ENCODE measurements at places on chromosomes 4 and X.

DNA sequence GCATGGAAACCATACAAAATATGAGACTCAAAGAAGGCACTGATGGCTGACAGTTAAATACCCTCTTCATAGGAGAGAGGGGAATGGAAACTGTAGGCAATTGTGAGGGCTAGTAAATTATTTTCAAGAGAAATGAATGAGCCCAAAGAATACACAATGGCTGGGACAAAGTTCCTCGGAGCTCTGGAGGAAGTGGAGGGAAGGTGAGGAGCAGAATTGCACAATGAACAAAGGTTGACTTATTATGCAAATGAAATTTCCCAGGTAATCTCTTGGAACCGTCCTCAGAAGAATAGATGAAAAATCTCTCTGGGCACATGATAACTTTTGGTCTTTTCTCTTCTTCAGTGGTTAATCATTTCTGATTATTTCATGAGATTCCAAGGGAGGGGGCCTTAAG, 202.6 kb upstream of the VCX start:
- DNase-seq = no peak

DNA sequence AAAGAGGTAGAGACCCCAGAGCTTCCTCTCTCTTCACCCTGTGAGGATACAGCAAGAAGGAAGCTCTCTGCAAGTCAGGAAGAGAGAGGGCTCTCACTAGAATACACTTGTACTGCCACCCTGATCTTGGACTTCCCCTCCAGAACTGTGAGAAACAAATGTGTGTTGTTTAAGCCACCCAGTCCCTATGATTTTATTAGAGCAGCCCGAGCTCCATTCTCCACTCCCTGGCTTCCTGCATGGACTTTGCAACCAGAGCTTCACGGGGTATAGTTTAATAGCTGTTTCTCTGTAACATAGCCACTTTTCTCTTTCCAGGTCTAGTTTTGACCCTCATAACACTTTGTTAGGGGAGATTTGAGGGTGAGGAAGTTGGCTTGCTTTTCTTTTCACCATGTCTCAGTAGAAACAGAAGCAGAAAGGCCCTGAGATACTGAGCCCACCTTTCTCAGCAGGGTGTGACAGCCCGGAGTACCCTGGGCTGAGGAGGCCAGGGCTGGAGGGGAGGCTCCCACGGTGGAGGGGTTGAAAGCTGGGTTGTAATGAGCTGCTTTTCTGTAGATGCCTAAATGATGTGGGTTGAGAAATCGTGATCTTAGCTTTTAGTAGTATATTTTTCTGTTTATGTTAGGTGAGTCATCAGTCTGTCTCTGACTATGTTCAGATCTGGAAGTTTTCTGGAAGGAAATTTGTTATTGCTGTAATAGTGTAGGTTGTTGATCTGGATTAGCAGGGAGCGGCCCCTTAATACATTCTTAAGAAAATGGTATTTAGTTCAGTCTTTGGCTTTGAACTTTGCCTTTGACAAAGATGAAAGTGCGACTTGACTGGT, 118.6 kb downstream of the PTTG2 start:
- DNase-seq = no peak

GRCh38 chr4:150244600-150244999, 166.4 kb downstream of the DCLK2 start:
- DNase-seq = no peak

- no peak for DNase-seq
Observed at GRCh38 chr4:138329506-138330070, 87.4 kb upstream of the SLC7A11 start.

DNA sequence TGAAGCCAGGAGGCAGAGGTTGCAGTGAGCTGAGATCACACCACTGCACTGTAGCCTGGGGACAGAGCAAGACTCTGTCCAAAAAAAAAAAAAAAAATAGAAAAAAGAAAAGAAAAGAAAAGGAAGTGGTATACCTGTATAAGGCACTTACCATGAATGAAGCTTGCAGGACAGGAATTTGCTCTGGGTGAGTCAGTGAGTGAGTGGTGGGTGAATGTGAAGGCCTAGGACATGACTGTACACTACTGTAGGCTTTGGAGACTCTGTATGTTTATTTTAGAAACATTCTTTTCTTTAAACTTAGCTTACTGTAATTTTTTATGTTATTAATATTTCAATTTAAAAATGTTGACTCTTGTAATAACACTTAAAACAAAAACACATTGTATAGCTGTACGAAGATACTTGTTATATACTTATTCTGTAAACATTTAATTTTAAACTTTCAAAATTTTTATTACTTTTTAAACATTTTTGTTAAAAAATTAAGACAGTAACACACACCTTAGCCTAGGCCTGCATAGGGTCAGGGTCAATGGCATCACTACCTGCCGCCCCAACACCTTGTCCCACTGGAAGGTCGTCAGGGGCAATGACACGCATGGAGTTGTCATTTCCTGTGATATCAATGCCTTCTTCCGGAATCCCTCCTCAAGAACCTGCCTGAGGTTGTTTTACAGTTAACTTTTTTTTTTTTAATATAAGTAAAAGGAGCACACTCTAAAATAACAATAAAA, 78.7 kb downstream of the CLNK start:
- DNase-seq = no peak

DNA sequence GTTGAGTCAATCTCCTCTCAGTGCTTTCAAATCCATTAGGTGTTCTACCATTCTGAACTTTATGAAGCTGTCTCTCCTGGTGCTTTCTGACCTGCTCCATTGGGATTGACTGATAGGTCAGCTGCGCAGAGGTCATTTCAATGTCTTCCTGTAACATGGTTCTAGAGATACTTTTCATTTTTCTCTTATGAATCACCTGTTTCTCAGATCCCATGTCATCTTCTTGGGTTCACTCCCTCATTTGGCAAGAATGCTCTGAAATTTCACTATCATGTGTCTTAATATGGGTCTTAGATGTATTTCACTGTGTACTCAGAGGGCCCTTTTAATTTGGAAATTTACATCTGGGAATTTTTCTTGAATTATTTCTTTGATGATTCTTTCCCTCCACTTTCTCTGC, 13.8 kb upstream of the PGM2 start:
- DNase-seq = no peak

GRCh38 chr4:36301127-36301526, 19.7 kb downstream of the DTHD1 start:
- no peak for DNase-seq

DNA sequence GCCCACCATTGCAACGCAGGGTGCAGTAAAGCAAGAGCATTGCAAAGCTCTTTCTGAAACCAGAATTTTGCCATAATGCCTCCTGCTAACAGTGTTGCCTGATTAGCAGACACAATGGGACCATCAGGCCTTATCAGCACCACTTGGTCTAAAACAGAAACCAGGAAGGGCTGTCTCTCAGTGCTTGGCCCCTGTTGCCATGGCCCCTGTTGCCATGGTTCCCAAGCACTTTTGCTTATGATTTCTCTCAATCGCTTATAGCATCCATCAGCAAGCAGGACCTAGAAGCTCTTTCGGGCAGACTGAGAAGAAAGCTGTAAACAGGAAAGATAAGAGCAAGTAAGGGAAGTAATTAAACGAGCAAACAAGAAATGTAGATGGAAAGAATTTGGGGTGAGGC, 36.8 kb downstream of the RTL5 start:
- DNase-seq = peak; percentile 75

- DNase-seq = no peak
Observed at GRCh38 chrX:13898083-13898482, 81.2 kb upstream of the GPM6B start.

DNA sequence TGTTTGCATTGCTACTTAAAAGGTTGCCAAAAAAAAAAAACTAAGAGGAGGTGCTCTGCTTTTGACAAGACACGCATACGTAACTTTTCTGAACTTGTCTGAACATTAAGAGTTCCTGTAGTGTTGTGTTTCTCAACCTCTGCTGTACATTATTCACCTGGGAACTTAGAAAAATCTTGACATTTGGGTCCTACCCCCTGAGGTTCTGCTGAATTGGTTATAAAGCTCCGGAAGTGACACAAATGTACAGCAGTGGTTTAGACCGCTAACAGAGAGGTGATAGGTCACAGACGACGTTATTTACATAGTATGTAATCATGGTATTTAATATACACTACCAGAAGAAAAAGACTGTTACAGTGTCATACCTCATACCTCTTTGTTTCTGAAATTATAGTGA, 61.1 kb downstream of the CPEB2 start:
- no peak for DNase-seq

DNA sequence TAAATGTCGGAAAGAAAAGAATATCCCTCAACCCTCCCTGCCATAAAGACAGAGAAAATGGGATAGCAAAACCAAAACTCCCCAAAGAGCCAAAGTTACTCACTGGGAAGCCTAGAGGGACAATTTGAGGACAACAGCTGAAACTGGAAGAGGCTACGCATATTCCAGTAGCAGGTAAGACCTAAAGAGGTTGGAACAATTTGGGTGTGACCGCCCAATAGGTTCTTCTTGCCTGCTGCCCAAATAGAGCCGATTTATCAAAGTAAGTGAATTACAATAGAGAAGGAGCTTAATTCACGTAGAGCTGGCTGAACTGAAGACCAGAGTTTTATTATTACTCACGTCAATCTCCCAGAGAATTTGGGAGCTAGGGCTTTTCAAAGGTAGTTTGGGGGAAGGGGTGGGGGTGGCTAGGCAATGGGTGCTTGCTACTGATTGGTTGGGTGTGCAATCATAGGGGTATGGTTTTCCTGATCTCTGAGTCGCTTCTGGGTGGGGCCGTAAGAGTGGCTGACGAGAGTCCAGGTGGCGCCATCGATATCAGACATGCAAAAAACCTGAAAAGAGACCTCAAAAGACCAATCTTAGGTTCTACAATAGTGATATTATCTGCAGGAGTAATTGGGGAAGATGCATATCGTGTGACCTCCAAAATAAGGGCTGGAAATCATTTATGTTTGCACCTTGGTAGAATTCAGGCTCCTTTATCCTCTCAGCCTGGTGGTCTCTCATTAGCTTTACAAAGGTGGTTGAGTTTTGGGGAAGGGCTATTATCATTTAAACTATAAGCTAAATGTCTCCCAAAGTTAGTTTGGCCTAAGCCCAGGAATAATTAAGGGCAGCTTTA, 39.0 kb upstream of the SLC7A3 start:
- no peak for DNase-seq

DNA sequence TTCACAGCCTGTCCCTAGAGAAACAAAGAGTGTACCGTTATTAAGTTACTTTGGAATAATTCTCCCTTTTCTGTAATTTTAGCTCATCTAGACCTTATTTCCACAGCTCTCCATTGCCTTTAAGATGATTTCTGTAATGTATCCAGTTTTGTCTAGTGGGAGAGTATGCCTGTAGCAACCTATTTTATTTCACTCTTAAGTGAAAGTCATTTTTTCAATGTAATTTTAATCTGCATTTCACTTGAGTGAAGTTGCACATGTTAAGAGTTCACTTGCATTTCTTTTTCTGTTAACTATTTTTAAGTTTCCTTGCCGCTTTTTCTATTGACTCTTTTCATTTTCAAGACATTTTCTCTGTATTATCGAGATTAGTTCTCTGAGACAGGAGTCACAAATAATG, 46.5 kb downstream of the FANCB start:
- DNase-seq = no peak

GRCh38 chrX:100435726-100436125, 25.7 kb upstream of the PCDH19 start:
- DNase-seq = no peak

- DNase-seq = no peak
Observed at GRCh38 chrX:20382518-20383297, 116.0 kb upstream of the RPS6KA3 start.

DNA sequence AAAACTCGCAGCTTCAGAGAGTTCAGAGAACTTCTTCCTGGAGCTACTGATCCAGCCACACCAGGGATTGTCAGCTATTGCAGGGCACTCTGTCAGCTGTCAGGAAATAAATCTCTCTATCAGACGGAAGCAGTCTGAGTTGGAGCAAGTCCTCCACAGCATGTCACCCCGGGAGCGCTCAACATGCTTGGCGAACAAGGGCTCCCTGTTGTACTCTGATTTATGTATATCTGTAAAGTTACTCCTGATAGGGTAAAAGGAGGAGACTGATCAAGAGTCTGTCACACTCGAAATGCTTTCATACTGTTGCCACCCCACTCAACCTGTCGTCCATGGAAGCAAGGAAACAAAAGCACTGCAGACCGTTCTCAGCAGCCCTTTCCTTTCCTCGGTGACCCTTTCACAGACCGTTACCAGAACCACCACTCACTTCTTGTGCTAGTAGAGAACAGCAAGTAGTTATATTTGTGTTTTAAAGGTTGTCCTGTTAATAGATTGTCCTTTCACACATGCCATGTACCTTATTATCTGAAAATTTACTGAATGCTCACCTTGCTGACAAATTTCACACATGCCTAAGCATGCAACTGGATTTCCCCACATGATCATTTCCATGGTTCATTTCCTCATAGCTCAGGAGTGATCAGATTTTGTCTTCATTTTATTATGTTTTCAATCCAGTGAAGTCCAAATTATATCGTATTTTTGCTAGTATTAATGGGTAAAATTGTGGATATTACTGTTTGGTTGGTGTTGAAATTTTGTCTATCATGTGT, 2108.9 kb upstream of the TENM3 start:
- no peak for DNase-seq

GRCh38 chr4:12293906-12294525, 865.3 kb upstream of the HS3ST1 start:
- DNase-seq = no peak
